ENCODE measurements at places on chromosomes 2 and 18.

DNA sequence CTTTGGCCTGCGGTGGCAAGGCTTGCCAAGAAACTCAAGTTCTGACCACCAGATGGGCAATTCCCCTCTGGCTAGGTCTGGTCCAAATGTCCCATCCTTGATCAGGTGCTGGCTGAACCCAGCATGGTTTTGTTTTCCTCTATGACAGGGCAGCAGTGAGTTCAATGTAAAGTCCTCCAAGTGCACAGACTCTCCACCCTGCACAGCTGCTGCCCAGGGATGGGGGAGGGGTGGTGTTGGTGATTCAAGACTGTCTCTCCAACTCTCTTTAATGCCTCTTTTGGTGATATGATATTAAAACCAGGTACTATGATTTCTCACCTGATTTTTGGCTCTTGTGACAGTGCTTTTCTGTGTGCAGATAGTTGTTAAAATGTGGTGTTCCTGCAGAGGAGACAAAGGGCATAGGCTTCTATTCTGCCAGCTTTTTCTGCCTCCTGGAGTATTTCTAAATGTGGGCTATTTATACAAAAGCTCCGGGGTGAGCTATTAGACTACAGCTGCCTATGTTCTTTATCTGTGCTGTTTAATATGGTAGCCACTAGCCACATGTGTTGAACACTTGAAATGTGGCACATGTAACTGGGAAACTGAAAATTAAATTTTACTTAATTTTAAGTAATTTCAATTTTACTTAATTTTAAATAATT lies 64.0 kb upstream of the STK39 start:
- DNase-seq: no peak

- DNase-seq: no peak
These were observed 97.4 kb upstream of the STK17B start for GRCh38 chr2:196268538-196269338.

- DNase-seq: no peak
These were observed 30.9 kb downstream of the TMEM37 start for GRCh38 chr2:119462574-119462973.

- no peak for DNase-seq
These were observed 293.1 kb upstream of the ID2 start for GRCh38 chr2:8388781-8389180.

- no peak for DNase-seq
These were observed 21.7 kb upstream of the BAZ2B start for GRCh38 chr2:159637988-159638501.

GRCh38 chr2:28764909-28765711 lies 13.5 kb downstream of the PPP1CB start:
- DNase-seq: no peak

GRCh38 chr18:22211657-22212056 lies 42.3 kb downstream of the GATA6 start:
- no peak for DNase-seq

DNA sequence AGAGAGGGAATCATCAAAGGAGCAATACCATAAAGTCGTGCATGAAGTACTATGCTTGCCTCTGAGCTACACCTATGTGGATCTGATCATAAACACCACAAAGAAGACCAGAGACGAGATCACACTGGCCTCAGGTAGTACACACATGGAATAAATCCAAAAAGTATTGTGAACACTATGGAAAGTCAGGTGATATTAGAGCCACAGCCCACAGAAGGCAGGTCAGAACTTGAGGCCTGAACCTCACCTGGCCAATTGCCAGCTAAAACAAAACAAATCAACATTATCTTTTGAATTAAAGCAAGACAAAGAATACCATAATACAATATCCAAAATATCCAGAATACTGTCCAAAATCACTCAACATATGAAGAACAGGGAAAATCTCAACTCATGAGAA lies 371.1 kb downstream of the NCKAP5 start:
- no peak for DNase-seq

DNA sequence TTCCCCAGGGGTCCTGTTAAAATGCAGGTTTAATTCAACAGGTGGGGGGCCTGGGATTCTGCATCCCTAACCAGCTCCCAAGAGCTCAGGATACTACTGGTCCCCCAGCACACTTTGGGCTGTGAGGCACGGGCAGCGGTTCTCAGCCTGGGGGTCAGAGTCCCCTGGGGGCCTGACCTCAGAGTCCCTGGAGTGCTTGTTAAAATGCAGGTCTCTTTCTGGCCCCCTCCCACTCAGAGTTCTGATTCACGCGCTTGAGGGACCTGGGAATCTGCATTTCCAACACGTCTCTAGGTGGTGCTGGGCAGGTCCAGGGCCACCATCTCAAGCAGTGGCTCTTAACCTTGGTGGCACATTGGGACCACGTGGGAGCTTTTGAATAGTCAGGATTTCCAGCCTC lies 2.8 kb upstream of the OTOS start:
- no peak for DNase-seq

GRCh38 chr2:159227467-159227866 lies 59.0 kb downstream of the WDSUB1 start:
- no peak for DNase-seq

DNA sequence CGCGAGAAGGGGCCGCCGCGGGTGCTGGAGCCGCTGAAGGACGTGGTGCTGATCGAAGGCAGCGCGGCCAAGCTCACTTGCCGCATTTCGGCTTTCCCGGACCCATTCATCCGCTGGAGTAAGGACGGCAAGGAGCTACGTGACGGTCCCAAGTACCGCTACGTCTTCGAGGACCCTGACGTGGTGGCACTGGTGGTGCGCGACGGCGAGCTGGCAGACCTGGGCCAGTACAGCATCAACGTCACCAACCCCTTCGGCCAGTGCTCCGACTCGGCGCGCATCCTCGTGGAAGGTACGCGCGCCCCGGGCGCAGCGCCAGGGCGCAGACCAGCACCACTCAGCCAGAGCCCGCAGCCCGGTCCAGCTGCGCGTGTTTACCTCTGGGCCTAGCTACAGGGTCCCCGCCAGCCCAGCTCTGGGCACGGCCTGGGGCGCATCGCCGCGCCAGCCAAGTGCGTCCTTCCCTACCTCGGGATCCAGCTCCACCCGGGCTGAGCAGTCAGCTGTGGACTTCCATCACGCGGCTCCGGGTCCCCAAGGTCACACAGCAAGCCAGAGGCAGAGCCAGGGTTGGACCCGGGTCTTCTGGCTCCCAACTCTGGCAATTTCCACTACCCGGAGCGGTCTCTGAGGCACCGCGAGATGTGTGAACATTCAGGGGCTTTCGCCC lies 1.7 kb upstream of the GMPPA start:
- peak; percentile 47 for DNase-seq

- no peak for DNase-seq
These were observed 204.5 kb upstream of the REV1 start for GRCh38 chr2:99694331-99694730.

- DNase-seq: no peak
These were observed 64.7 kb downstream of the SEPTIN10 start for GRCh38 chr2:109549016-109549590.

DNA sequence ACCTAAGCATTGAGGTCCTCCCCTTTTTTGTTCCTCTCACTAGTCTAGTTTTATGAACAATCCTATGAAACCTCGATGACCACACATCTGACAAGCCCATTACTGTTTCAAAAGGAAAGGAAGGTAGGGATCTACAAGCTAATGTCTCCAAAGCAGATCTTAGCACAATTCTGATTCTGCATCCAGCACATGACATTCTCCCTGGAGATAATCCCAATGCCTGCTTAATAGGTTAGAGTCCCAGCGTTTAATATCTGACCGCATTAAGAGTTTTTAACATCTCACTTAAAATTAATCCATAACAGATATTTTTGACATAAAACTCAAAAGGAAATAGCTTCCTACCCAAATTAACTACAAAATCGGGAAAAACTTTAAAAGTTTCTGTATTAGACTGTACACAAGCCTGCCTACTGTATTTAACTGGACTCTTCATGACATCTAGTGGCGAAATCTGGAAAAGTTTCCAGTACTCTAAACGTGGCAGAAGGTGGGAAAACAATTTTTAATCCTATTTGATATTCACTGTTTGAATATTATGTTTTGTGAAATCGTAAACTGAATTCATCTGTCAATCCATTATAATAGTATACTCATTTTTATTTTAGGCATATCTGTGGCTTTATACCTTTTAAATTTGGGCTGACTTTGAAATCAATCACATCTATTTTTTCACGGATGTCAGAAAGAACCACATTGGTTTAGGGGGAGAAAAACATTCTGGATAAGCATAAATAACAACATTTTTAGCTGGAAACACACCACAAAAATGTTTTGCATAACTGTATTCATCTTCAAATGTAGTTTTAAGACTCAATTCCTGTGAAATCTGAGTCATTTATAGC lies 62.4 kb downstream of the TXNL1 start:
- DNase-seq: no peak

DNA sequence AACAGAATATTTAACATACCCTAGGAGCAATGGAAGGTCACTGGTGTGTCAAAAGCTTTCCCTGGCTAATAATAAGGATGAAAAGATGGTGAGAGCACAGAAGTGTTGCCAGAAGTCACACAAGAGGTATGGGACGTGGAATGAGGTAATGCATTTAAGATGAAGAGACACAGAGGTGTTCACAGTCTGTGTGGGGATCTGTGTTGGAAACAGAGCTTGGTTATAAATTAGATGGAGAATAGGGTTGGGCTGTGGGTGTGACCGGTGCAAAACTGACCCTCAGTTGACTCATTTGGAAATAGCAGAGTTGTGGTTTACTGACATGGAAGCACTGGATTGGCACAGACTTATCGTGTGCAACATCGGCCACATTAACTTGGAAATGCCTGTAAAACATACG lies 372.5 kb downstream of the SATB2 start:
- DNase-seq: no peak

DNA sequence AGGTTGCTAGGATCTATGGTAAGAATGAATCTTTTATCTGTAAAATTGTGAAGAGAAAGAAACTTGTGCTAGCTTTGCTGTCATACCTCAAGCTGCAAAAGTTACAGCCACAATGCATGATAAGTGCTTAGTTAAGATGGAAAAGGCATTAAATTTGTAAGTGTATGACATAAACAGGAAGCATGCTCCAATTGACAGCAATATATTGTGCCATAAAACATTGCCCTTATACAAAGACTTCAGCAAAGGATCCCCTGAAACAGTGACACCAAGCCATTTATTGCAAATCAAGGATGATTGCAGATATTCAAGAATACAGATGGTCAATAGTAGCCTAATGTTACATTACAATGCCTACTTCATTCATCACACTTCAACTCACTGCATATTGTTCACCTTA lies 283.1 kb downstream of the CPS1 start:
- no peak for DNase-seq

DNA sequence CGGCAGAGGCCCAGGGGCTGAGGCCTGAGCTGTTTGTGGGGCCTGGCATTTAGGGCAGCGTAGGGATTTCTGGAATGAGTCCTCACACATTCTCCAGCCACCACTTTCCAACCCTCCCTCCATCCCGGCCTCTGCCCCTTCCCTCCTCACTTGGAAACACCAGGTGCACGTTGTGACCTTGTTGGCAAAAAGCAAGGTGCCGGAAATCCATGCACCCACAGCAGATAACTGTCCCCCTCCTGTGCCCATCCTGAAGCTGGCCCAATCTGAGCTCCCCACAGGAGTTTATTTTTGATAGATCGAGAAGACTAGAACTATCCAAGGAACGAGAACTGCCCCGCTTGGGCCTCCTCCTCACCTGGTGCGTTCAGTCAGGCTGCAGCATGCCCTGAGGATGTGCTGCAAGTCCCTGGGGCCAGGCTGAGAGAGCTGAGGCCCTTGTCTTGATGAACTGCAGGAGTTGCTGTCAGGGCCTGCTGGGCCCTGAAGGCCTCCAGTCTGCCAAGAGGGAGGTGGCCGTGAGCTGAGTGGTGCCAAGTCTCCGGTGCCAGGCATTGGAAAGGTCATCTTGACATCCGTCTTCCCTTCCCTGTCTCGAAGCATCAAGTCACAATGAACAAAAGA lies 55.8 kb downstream of the CTIF start:
- no peak for DNase-seq

DNA sequence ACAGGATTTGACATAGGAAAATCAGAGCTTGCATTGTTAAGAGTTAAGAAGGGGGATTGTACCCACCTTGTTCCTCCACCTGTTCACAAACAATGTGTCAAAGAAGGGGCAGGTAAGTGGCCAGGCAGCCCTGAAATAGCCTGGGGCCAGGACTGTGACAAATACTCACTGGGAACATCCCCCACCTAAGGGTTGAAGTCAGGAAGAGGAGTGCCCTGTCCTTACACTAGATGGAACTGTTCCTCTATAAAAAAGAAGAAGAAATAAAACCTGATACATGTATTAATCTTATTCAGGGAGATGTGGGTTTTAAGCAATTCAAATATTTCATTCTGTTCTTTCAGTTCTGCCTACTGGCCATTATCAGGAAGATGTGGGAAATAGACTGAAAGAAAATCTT lies 41.9 kb downstream of the TACR1 start:
- no peak for DNase-seq

- DNase-seq: no peak
These were observed 147.2 kb downstream of the MGAT5 start for GRCh38 chr2:134401081-134401497.

DNA sequence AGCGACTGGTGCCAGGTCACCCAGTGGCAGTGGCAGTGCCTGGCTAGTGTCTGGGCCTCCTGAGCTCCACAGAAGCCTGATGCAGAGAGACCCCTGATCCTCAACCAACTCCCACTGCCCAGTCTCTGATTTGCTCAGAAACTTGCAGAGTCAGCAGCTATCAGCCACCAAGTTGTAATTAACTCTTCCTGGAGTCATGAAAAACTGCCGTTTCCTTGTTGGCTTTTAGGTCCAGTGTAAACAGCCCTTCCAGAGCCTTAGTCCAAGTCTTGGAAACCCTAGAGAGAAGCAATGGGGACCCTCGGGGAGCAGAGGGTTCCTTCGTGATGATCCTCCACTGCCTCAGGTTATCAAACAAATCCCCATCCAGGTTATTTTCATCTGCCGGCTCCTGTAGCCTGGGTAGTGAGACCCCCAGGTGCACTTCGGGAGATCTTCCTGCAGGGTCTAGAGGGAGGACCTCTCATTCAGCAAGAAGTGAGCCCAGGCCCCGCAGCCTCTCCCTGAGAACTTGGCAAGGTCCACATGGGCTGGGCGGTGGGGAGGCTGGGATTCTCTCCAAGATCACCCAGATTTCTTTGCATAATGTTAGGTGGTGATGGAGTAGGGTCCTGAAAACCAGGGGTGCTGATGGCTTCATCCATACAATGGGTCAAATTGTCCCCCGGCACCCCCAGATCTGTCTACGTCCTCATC lies 137.7 kb upstream of the HDAC4 start:
- DNase-seq: no peak

- no peak for DNase-seq
These were observed 119.5 kb downstream of the ASXL3 start for GRCh38 chr18:33697498-33697897.

GRCh38 chr18:74714791-74715190 lies 117.1 kb downstream of the ZNF407 start:
- DNase-seq: no peak

DNA sequence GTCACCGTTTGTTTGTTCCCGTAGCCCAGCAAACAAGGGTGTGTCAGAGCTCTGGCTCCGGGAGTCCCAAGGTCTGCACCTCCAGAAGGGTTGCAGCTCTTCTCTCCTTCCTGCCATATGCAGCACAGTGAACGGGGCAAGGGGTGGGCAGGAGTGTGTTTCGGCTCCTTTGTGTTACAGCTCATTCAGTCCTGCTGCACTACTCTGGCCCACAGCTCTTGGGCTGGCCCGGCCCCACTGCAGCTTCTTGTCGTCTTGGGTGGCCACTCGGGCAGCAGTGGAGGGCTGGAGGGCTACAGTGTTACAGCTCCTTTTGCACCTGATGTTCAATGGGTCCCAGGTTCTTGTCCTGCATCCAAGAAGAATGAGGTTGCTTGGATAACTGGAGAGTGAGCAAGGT lies 408.3 kb downstream of the DCC start:
- no peak for DNase-seq
